ENCODE measurements at places on chromosomes 4 and X.

DNA sequence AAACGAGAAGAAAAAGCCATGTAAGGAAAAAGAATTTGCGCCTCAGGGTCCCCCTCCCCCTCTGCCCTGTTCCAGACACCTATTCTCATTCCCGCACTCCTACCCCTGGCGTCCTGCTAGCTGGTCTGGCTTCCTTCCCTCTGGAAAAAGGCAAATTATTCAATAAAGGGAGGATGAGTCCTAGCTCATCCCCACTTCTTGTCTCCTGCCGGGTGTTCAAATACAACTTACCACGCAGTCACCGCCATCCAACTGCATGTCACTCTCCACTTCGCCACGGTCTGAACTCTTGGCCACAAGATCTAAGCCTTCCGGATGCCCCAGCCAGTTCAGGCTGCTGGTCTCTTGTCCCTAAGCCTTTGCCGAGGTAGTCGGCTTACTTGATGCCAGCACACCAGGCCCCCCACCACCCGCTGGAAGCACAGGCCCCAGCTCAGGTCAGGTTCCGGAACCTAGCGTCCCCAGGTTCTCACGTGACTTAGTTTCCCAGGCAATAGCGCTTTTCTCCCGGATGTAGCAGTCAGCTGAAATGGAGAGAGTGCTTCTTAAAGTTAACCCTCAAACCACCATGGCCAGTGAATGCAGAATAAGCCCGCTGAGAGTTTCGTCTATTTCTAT is 209.6 kb upstream of the SPIN4 start:
- DNase-seq, result peak; percentile 73

- peak; percentile 54 for DNase-seq
These were observed 593 bp downstream of the ELF4 start for GRCh38 chrX:130109429-130110378.

DNA sequence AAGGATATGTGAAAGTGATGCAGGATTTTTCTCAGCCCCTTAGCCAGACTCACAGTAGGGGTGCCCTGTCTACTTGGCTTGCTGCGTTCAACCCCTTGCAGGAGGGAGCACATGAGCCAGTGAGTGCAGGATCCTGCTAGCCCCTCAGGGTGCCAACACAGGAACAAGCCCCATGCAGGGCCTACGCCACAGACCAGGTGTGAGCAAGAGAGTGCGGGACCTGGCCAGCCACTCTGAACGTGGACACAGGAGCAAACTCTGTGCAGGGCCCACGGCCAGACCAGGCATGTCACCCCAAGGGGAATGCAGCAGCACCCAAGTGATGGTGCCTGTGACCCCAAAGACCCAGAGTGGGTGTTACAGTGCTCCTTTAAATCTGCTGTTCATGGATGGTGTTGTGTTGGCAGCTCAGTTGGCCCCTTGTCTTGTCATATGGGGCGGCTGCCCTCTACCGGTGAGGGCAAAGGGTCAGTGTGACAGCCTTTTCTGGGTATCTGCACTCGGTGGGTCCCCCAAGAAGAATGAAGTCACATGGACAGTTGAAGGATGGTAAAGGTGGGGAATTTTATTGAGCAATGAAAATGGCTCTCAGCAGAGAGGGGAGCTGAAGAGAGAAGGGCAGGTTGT is 188.4 kb upstream of the MAOA start:
- no peak for DNase-seq

- DNase-seq, result no peak
These were observed 49.4 kb upstream of the PRDM5 start for GRCh38 chr4:120971884-120972283.

DNA sequence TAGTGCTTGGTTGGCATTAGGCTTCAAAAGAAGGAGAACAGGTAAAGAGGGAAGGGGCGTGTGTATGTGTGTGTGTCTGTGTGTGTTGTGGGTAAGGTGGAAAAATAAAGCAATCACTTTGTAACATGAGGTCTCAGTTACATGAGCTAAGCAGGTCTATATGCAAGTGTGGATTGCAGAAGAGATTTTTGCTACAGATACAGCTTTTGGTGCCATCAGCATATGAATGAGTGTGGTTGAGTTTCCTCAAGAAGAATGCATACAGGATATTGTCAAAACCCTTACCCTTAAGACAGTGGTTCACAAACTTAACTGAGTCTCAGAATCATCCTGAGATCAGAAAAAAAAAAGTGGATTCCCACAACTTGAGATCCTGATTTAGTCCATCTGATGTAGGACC is 220.5 kb upstream of the HTR2C start:
- DNase-seq, result no peak

- DNase-seq, result no peak
These were observed 61.5 kb downstream of the RFC1 start for GRCh38 chr4:39304651-39305050.

GRCh38 chrX:103362474-103362873 is 6.2 kb downstream of the TCEAL9 start:
- peak; percentile 52 for DNase-seq
